Epithelial cell of proximal tubule (primary cell): ENCODE measurements at places on chromosomes 5 and 9. TPM values are rescaled to one million over a fixed set of nuclear protein-coding genes. Genes with fewer than 3 reads are reported as not detected.

- DNase-seq, result no peak
Measured at GRCh38 chr9:82367016-82367415, 378.4 kb downstream of the SPATA31D1 start.

- DNase-seq, result peak; percentile 19
Measured at GRCh38 chr9:112784020-112784785, 33.6 kb downstream of the SNX30 start.

- no peak for DNase-seq
Measured at GRCh38 chr9:643966-644365, 197.5 kb upstream of the DMRT1 start.

DNA sequence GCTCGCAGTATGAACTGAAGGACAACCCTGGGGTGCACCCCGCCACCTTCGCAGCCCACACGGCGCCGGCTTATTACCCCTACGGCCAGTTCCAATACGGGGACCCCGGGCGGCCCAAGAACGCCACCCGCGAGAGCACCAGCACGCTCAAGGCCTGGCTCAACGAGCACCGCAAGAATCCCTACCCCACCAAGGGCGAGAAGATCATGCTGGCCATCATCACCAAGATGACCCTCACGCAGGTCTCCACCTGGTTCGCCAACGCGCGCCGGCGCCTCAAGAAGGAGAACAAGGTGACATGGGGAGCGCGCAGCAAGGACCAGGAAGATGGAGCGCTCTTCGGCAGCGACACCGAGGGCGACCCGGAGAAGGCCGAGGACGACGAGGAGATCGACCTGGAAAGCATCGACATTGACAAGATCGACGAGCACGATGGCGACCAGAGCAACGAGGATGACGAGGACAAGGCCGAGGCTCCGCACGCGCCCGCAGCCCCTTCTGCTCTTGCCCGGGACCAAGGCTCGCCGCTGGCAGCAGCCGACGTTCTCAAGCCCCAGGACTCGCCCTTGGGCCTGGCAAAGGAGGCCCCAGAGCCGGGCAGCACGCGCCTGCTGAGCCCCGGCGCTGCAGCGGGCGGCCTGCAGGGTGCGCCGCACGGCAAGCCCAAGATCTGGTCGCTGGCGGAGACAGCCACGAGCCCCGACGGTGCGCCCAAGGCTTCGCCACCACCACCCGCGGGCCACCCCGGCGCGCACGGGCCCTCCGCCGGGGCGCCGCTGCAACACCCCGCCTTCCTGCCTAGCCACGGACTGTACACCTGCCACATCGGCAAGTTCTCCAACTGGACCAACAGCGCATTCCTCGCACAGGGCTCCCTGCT is 3.8 kb downstream of the IRX1 start:
- no peak for DNase-seq

GRCh38 chr5:58767104-58767503 is 184.2 kb downstream of the RAB3C start:
- no peak for DNase-seq

GRCh38 chr5:154508114-154508513 is 30.1 kb upstream of the HAND1 start:
- no peak for DNase-seq

GRCh38 chr9:20838218-20838617 is 154.2 kb downstream of the FOCAD start:
- DNase-seq, result peak; percentile 33

DNA sequence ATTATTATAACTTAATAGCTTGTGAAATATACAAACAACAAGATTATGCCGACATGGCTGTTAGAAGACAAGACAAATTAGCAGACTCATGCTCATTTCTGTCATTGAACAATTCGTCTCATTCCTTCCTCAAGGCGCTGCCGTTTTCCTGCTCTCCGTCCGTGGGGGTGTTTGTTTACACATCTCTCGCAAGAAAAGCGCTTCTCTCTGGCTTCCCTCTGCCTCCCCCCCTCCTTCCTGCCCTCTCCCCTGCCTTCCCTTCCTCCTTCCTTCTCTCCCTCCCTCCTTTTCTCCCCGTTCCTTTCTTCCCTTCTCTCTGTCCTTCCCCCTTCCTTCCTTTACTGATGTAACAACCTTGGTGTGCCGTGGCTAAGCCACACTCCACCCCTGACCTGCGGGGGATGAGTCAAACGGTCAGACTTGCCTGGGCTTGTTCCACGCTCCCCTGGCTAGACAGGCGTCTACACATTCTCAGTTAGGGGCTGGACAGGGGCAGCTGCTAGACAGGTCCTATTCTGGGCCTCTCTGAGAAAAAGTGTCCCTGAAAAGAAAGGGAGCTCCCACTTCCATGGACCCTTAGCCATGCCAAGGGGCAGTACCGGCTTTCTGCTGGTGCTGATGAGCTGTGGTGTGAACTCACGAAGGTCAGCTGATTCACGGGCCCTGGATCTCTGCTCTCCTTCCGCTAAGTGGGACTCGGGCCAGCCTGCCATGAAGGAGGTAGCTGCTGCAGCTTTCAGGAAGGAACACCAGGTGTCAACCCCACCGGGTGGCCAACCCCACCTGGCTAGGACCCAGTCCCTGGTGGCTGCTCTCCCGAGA is 32.0 kb upstream of the SPTLC1 start:
- peak; percentile 42 for DNase-seq

DNA sequence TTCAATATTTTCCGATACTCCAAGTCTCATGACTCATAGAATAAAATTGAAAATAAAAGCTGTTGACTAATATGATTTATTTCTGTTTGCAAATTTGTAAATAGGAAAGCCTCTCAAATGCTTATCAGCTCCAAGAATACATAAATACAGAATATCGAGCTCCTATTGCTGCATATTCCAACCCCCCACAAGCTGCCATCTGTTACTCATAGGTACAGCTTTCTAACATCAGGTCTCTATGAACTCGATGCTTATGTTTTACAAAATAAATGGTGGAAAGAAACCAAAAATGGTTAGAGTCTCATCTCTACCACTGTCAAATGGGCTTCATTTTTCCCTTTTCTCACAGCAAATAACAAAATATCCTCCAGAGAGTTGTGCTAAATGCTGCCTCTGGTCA is 631.6 kb upstream of the CDH18 start:
- no peak for DNase-seq

DNA sequence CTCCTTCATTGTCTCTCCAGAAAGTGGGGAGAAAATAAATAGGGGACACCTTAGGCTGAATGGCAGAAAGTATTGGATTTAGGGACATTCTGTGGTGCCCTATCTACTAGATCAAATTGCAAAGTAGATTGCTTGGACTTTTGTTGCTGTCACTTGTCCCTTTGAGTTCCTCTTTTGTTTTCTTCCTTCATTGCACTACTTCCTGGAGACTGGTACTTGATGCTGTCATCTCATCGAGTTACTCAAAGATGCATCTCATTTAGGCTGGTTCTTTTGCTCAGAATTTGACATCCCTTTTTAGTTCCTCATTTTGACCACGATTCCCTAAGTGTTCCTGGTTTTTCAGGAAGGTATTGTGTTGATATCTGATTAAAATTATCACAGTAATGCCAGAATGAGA is 137.6 kb downstream of the ADGRV1 start:
- DNase-seq, result no peak

GRCh38 chr5:89996890-89997289 is 412.7 kb downstream of the CETN3 start:
- DNase-seq, result no peak

DNA sequence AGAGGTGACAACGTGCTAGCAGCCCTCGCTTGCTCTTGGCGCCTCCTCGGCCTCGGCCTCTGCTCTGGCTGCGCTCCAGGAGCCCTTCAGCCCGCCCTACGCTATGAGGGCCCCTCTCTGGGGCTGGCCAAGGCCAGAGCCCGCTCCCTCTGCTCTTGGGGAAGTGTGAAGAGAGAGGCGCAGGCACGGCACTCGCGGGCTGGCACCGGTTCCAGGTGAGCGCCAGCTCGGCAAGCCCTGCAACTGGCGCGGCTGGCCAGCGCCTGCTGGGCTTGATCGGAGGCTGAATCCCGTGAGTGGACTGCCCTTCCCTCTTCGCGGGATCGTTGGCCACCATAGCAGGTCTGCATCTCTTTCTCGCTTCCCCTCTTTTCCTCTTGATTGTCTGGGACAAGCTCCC is 298.0 kb upstream of the PTPRD start:
- DNase-seq, result no peak

DNA sequence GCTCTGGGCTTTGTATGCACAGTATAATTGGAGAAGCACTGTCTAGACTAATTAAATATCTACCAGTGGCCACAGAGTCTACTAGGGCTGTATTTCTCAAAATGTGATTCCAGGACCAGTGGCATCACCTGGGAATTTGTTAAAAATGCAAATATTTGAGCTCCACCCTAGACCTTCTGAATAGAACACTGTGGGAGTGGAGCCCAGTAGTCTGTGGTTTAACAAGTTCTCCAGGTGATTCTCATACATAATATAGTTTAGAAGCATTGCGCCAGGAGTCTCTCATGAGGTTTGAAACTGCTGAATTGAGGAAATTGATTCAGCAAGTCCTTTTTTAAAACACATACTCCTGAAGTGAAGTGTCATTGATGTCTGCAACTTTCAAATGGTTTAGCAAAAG is 74.7 kb downstream of the FCHO2 start:
- DNase-seq, result no peak

DNA sequence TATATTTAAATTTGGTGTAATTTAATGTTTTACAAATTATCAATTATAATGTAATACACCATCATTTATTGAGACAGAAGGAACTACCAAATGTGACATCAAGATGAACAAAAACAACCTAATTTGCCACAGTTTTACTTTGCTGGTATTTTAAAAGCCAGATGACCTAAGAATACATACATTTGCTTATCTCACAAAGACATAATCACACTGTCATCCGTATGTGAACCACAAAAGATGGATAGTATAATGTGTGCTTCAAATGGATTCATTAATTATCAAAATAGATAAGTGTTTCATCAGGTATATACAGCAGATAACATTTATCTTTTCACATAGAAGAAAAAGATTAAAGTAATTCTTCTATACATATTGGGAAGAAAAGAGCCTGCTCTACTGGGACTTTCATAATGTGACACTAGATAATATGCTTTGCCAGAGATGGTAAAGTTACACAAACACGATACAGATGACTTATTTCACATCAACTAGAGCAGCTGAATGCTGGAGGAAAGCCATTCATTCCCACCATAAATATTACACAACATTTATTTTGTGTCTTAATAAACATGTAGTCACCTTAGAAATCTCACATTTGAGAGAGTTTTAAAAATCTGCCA is 278.5 kb downstream of the ISL1 start:
- DNase-seq, result no peak

DNA sequence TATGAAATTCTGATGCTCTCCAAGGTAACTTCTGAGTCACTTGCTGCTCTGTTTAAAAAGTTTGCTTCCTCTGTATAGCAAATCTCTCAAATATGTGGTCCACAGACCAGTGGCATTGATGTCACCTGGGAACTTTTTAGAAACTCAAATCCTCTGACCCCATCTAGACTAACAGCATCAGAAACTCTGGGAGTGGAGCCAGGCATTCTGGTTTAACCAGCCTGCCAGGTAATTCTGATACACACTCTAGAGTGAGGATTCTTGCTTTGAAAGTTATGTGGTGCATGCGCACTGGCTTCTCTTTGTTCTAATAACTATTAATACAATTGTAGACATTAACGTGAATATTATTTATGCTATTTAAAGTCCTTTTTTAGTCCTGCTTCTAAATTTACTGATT is 298.1 kb downstream of the SLF1 start:
- DNase-seq, result no peak

GRCh38 chr5:6583049-6583880 is 49.6 kb downstream of the NSUN2 start:
- no peak for DNase-seq

GRCh38 chr5:100643473-100643872 is 108.3 kb downstream of the FAM174A start:
- DNase-seq, result no peak

DNA sequence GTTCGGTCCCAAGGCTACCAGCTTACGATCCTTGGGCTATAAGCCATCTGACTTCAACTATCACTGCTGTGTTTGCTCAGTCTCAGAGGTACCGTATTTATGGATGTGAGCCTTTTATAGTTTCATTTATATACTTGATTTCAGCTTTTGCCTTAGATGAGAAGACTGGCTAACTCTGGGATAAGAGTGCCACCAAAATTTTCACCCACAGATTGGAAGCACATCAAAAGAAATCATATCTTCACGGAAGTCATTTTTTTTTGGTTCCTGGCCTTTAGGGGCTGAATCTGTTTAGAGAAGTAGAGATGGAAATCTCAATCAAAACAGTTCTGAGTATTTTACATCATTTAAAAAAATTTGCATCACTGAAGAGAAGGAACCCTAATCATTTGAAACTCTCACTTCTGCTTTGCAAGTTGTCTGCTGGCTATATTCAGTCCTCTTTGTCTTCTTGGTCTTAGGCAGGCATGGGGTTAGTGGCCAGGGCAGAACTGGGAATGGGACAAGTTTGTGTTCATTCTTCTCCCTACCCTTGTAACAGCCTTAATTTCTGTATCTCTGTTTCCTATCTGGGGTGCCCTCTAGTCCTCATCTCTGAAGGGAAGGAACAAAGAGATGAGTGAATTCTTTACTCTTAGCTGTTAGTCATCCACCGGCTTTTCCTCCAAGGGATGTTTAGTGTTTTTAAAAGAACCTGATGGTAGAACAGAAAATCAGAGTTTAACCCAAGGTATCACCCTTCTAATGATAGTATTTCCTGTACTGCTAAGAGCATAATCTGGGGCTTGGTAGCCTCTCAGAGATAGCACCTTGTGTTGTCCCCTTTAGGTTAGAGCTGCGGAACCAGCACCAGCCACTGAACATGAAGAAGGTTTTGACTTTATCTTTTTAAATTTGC is 14.1 kb upstream of the TNFAIP8 start:
- DNase-seq, result no peak

The AGXT2 gene
- not detected in 2 replicates for total RNA-seq

The ERAP2 gene
- 28.0 and 45.6 TPM in 2 replicates for total RNA-seq

The CEL gene
- total RNA-seq, result 0.36 and 0.58 TPM in 2 replicates

The PLAA gene
- 26.8 and 46.1 TPM in 2 replicates for total RNA-seq

The LCN1 gene
- total RNA-seq, result not detected in 2 replicates

The TMOD1 gene
- total RNA-seq, result 0.14 and 0.98 TPM in 2 replicates

The ELOVL7 gene
- 6.3 and 7.5 TPM in 2 replicates for total RNA-seq

The SLC31A2 gene
- total RNA-seq, result 3.7 and 4.8 TPM in 2 replicates

The GBGT1 gene
- 9.8 and 10.0 TPM in 2 replicates for total RNA-seq

The BTNL8 gene
- not detected in 2 replicates for total RNA-seq

The HAUS6 gene
- total RNA-seq, result 27.2 and 28.5 TPM in 2 replicates

The PCDHGA5 gene
- total RNA-seq, result 0.14 and 0.63 TPM in 2 replicates
